Stimulated activated CD4-positive, alpha-beta T cell treated with anti-CD3 and anti-CD28 coated beads, TNF-alpha, amount 100 ng/mL, for 1 hour (primary cell): ENCODE measurements at places on chromosomes 5 and 9.

DNA sequence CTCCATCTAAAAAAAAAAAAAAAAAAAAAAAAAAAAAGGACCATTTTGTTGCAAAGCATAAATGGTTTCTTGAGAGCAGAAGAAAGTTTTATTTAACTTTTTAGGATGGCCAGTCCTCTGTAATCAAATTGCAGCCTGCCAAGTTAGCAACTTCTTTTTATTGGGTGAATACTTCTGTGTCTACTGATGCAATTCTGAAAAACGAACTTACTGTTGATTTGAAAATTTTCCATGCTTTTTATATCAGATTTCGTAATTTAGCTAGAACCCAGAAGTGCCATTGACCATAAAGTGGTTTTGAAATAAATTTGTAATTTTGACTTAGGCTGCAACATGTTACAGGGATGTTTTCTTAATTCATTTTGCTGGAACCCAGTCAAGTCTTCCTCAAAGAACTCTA lies 269.1 kb upstream of the ACTBL2 start:
- DNase-seq, result no peak

- DNase-seq, result no peak
Measured at GRCh38 chr5:178473854-178474253, 116.3 kb downstream of the COL23A1 start.

DNA sequence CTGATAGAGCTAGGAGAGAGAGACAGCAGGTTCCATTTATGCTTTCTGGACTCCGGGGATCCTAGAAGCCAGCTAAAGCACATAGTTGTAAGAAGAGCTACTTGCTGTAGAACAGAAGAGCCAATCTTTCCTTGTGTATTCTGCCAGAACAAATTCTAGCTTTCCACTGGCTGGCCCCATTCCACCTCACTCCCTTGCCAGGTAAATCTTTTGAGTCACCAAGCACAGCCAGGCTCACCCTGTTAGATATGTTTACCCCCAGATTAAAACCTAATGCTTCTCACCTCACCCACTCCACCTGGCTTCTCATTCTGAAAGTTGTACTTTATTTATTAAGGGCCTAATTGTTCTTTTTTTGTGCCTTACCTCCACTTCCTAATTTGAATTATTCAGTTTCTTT lies 48.9 kb upstream of the CHD1 start:
- no peak for DNase-seq

- DNase-seq, result no peak
Measured at GRCh38 chr5:103941596-103941995, 379.0 kb upstream of the NUDT12 start.

GRCh38 chr9:110355911-110356310 lies 18.2 kb upstream of the TXNDC8 start:
- DNase-seq, result no peak

- DNase-seq, result no peak
Measured at GRCh38 chr5:82358457-82358856, 80.3 kb upstream of the RPS23 start.

DNA sequence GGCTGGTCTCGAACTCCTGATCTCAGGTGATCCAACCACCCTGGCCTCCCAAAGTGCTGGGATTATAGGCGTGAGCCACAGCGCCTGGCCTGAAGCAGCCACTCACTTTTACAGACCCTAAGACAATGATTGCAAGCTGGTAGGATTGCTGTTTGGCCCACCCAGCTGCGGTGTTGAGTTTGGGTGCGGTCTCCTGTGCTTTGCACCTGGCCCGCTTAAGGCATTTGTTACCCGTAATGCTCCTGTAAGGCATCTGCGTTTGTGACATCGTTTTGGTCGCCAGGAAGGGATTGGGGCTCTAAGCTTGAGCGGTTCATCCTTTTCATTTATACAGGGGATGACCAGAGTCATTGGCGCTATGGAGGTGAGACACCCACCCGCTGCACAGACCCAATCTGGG lies 1.5 kb downstream of the CA9 start:
- no peak for DNase-seq

DNA sequence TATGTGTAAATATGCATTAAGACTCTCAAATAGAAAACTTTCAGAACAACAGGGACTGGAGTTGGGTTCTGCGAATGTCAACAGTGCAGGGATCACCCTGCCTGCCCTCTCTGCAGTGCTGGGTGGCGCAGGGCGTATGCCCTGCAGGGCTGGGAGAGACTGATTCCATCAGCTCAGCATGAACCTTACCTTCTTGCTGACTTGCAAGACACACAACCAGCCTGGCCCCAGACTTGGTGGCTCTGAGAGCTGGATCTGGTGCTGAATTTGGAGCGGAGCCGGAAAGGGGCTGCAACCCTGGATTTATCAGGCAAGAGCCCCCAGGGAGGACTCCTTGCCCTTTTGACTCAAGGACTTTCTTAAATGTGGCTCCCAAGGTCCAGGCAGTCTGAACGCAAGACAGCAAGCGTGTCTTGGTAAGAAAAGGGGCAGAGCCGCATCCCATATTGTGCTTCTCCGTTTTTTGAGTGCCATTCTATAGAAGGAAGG lies 376.0 kb upstream of the IRX2 start:
- no peak for DNase-seq

DNA sequence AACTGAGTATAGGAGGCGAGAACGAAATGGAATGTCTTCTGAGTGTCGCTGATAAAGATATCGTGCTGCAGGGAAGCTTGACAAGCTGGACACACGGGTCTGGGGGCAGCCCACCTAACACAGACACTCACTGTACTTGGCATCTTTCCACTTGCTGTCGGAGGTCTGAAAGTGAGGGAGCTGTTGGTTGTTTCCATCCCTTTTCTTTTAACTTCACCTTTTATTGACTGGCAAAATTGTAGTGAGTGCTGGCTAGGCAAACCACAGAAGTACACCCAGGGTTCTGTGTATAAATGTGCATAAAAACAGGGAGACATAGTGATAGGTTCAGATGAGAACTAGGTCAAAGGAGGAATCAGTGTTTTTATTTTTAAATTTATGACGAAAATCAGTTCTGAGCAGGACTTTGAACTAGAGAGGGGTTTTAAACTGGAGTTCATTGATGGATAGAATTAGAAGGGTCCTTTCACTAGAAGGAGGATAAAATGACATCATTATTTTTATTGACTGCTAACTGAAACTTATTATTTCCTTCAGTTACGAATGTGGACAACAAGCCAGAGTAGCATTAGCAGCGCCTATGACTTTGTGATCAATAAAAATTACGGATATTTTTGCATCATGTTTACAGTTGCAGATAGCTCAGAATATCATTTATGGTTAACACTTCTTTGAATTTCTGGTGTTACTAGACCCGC lies 817 bp downstream of the GAPVD1 start:
- no peak for DNase-seq

GRCh38 chr5:96721351-96721977 lies 59.3 kb downstream of the CAST start:
- DNase-seq, result no peak

DNA sequence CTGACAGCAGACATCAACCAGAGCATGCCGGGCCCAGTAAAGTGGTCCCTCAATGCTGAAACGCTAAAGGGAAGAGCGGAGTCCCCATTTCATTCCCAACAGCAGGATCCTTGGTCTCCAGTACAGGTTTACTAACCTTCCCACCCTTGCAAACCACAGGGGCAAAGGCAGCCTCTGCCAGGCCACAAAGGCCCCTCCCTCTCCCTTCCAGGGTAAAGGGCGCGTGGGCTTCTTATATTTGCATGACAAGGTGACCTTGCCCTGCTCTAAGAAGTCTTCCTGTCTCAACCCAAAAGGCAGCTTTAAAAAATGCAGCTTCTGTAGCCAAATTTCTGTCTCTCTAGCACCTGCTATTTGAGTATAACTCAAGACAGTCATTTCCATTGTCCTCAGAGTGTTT lies 131.5 kb upstream of the PTCH1 start:
- no peak for DNase-seq

DNA sequence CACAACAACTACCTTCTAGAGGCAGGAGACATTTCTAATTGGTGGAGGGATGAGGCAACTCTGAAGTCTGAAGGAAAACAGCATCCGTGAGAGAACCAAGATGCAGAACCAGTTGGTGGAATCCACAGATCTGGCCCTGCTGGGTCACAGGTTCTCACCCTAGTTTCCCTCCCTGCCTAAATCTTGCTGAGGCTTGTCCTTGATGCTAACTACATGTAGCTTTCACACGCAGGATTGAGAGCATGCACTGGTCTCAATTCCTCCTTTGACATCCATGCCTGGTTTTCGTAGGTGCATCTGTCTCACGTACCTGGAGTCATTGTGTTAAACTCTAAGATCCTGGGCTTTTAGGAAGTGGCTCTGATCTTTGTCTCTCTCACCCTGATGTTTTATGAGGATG lies 9.7 kb upstream of the F2RL1 start:
- DNase-seq, result no peak

- DNase-seq, result no peak
Measured at GRCh38 chr5:137603891-137604290, 104.8 kb upstream of the SPOCK1 start.

- no peak for DNase-seq
Measured at GRCh38 chr5:124663101-124663506, 83.3 kb downstream of the ZNF608 start.

DNA sequence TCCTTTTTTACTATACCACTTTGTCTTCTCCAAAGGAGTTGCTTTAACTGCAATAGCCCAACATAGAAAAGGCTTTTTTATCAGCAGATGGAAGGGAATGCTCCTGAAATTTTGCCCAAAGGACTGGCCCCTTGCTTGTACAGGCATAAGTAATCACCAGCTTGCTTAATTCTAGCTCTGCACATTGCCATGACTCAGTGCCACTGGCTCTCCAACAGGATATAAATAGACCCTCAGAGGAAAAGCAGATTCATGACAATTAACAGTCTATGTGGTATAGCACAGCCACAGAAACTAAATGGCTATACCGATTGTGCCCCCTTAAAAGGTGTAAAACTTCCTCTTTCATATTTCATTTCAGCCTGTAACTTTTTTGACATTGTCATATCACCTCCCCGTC lies 227.0 kb downstream of the ZNF608 start:
- DNase-seq, result no peak

DNA sequence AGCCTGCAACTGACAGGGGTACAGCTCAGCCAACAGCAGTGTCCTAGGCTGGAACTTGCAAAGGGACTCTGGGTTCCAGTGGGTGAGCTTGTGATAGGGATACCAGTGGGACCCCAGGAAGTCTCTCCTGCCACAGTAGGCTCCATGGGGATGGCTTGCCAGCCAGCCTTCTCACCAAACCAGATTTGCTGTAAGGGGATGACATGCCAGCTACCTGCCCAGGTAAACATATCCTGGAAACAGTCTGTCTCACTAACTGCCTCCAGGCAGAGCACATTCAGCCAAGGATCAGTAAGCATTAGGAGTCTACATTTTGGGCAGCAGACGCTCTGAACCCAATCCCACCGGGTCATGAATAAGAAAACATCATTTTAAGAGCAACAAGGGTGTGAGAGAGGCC lies 49.9 kb downstream of the SIL1 start:
- no peak for DNase-seq

DNA sequence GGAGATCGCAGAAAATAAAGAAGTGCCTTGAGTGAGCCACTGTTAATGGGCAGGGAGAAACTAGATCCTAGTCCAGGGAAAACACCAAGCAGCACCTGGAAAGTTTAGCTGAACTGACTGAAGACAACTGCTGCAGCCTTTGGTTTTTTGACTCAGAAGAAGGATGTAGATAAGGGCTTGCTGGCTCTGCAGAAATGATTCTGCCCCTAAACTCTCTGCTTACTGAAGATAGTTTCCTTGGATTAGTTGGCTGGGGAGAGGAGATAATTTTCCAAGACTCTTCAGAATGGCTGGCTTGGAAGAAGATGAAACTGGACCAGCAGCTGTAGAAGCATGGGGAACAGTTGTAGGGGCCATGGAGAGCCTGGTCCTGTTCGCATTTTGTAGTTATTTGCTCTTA lies 471.8 kb downstream of the KDM4C start:
- no peak for DNase-seq

- no peak for DNase-seq
Measured at GRCh38 chr5:2208239-2208544, 325.5 kb upstream of the IRX4 start.

DNA sequence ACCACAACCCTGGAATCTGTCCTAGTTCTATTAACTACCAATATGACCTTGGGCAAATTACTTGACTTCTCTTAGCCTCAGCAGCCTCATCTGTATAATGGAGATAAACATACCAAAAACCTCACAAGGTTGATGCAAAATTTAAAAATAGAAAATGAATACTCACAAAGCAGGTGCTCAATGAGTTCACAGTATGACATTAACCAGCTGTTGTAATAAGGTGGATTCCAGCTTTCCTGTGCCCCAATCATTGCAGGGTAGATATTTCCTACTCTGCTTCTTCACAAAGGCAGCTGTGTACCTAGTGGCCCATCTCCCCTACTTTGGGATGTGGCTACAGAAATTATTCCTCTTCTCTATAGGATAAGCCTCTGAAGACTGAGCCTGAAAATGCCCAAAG lies 8.8 kb downstream of the HTR4 start:
- DNase-seq, result no peak

DNA sequence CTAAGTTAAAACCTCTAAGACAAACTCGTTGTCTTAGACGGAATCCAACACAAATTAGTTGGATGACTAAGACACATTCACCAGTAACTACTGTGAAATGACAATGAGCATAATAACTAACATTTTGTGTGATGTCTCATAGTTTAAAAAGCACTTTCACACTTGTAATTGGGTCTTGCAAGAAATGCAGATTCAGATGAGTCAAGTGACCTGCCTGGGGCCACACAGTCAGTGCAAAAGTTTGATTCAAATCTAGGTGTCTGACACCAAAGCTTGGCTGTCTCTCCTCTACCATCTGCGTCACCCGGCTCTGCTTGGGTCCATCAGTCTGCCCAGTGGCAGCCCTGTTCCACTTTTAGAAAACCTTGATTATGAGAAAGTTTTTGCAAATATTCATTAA lies 143.7 kb downstream of the TTLL11 start:
- no peak for DNase-seq

DNA sequence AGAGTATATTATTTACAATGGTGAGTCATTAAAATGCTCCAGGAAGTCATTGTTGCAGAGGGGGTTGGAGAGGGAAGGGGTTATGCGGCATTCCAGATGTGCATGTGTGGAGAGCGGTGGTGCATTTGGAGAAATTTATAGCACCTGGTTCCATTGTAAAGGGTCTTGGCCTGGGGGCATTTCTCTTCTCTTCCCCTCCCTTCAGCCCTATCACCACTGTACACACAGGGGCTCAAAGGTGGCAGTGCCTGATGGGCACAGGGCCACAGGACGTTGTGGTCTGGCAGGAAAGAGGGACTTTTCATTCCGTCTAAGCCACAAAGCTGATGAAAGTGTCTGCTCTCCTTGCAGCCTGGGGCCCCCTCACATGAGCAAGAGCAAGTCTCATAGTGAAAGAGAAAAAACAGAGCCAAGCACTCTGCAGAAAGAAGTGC lies 442.4 kb upstream of the ZNF462 start:
- no peak for DNase-seq

GRCh38 chr5:174402222-174402812 lies 322.1 kb upstream of the MSX2 start:
- no peak for DNase-seq

- no peak for DNase-seq
Measured at GRCh38 chr9:92637326-92637725, 32.6 kb downstream of the IPPK start.

- DNase-seq, result no peak
Measured at GRCh38 chr5:158388021-158388420, 529.1 kb upstream of the CLINT1 start.
